A549 treated with Mapracorat at 1 μM for 4 hours (cell line): ENCODE measurements at places on chromosomes 1 and 21. TPM values are rescaled to one million over a fixed set of nuclear protein-coding genes. Genes with fewer than 3 reads are reported as not detected.

S100A2 gene
- 20.2 to 30.6 TPM (median 26.9 TPM) in 5 replicates for total RNA-seq

SLAMF6 gene
- total RNA-seq, result not detected in 5 replicates

EPHA8 gene
- total RNA-seq, result 0.02 to 0.08 TPM (median 0.02 TPM) in 3 of 5 replicates, not detected in the others

CNR2 gene
- not detected in 5 replicates for total RNA-seq

CHIT1 gene
- total RNA-seq, result not detected in 5 replicates

LIN28A gene
- not detected in 5 replicates for total RNA-seq

FHL3 gene
- total RNA-seq, result 7.0 to 10.6 TPM (median 8.6 TPM) in 5 replicates

PPIAL4G gene
- total RNA-seq, result not detected in 5 replicates

IFNLR1 gene
- 0.85 to 1.4 TPM (median 1.1 TPM) in 5 replicates for total RNA-seq

POU3F1 gene
- not detected in 5 replicates for total RNA-seq

KRTAP19-3 gene
- not detected in 5 replicates for total RNA-seq

F5 gene
- total RNA-seq, result 0.05 to 0.09 TPM (median 0.07 TPM) in 5 replicates

TRIM17 gene
- not detected in 5 replicates for total RNA-seq

LRRIQ3 gene
- 0.53 to 1.1 TPM (median 0.62 TPM) in 5 replicates for total RNA-seq

C1orf198 gene
- total RNA-seq, result 17.0 to 19.6 TPM (median 19.2 TPM) in 5 replicates

SIK1 gene
- 12.1 to 19.5 TPM (median 16.2 TPM) in 5 replicates for total RNA-seq

LINGO4 gene
- total RNA-seq, result not detected in 5 replicates

MAP10 gene
- 0.51 to 1.3 TPM (median 0.83 TPM) in 5 replicates for total RNA-seq

KCNJ15 gene
- total RNA-seq, result 0.27 to 0.55 TPM (median 0.32 TPM) in 3 of 5 replicates, not detected in the others

MYBPH gene
- 0.09 TPM in 1 of 5 replicates, not detected in the others for total RNA-seq
